OCI-LY7 (cell line): ENCODE measurements at places on chromosomes 5 and 9.

DNA sequence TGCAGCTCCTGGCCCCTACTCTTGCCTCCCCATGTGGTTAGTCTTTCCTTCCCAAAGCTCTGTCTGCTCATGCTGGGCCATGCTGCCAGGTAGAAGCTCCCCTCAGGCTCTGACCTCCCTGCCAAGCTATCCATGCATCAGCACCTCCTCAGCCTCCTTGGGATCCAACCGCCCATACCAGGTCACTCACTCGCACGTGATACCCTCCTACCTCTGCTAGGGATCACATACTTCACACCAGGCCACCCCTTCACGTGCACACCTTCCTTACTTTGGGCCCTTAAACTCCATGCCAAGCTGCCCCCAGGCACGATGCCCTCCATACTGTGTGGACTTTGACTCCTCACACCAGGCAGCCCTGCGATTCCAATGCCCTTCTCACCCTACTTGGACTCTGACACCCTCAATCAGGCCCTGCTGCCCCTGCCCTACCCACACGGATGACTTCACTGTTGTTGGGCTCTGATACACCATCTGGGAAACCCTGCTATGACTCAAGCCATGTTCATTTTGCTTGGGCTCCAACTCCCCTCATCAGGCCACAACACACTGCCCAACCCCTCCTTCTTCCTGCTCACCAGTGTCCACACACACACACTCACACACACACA, 34.1 kb downstream of the ZNF483 start:
- DNase-seq = no peak

- DNase-seq = no peak
Observed at GRCh38 chr5:145510769-145511168, 324.4 kb downstream of the PRELID2 start.

DNA sequence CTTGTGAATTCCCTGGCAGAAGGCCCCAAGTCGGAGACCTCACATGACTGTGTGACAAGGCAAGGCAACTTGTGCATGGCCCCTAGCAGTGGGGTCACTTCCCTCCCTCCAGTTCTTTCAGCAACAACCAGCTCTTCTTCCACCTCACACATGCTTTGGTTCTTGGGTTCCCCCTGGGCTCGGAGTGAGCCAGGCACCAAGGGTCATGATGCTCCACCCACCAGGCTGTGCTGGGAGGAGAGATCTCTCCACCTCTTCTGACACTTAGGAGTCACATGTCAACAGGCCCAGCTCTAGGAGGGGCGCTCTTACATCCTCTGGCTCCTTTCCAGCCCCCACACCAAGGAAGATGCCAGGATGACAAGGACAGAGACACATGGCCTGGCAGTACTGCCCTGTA, 56.7 kb downstream of the CDH6 start:
- no peak for DNase-seq

DNA sequence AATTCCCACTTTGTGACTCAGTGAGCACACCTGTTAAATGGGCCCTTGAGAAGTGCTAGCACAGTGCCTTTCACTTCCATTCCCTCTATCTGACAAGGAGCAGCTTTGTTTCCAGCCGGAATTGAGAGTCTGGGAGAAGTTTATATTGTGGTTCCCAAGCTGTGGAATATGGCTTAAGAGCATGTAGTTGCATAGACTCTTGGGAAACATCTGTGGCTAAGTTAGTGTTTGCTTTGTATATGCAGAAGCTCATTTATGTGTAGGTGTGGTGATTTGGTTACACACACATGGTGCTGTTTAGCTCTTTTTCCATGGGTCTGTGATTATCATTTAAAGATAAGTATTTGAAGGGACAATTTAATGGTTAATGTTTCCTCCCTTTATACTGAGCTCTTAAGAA, 110.5 kb upstream of the HMHB1 start:
- no peak for DNase-seq
